ENCODE measurements at places on chromosomes 7 and 10.

DNA sequence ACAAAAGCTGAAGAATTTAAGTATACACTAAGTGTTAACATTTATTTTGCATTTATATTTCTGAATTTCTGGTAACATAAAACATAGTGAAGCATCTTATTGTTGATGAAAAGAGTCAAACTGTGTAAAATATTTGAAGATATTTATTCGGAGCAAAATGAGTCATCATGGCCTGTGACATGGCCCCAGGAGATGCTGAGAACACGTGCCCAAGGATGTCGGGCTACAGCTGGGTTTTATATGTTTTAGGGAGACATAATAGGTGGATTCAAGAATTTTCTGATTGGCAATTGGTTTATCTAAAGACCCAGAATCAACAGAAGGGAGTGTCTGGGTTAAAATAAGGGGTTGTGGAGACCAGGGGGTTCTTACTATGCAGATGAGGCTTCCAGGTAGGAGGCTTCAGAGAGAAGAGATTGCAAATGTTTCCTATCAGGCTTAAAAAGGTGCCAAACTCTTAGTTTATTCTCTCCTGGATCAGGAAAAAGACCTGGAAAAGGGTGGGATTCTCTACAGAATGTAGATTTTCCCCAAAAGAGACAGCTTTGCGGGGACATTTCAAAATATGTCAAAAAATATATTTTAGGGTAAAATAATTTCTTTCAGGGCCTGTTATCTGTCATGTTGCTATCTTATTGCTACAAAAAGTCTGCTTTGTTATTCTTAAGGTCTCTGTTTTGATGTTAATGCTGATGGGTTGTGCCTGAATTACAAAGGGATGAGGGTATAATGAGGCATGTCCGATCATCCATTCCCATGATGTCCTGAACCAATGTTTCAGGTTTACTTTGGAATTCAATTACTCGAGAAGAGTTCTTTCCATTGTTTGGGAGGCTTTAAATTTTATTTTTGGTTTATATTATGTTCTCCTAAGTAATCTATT is 74.5 kb downstream of the VWDE start:
- no peak for DNase-seq

GRCh38 chr7:155440018-155440410 is 17.9 kb upstream of the EN2 start:
- DNase-seq = no peak

GRCh38 chr10:120741396-120741795 is 109.8 kb upstream of the WDR11 start:
- no peak for DNase-seq

- DNase-seq = no peak
Measured at GRCh38 chr7:137287651-137288258, 55.8 kb downstream of the PTN start.

DNA sequence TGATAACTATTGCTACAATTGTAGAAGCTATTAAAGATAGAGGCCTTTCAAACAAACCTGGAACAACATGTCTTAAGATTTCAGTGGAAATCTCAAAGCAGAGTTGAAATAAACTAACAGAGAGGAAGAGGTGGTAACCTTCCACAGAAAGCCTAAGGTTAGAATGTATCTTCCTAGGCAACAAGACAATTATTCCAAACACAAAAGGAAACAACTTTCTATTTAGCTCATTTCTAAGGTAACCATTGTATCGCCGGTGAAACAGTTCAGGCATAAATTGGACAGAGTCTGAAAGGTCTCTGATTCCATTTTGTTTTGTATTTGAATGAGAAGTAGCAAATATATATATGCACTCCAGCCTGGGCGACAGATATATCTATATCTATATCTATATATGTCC is 30.7 kb upstream of the HYCC1 start:
- DNase-seq = no peak

GRCh38 chr10:43044961-43045621 is 31.8 kb upstream of the RET start:
- DNase-seq = no peak

GRCh38 chr7:27168265-27168947 is 3.1 kb upstream of the HOXA9 start:
- DNase-seq = peak; percentile 71

DNA sequence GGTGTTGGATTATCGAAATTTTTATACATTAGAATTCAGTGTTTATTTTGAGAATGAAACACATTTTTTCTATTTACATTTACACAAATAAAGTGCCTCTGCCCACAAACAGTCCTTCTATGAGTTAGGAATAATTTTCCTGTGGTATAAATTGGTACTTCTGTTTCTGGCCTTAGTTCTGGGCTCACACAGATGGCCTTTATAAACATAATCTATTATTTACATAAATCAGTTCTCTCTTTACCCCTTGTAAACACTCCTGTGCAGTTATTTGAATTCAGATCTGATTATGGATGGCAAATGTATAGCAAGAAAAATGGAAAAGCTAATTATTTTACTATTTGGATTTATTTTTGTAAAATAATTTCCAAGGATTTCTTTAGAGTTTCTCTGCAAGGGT is 143.2 kb downstream of the PRKG1 start:
- no peak for DNase-seq

GRCh38 chr10:106402458-106402857 is 762.0 kb downstream of the SORCS1 start:
- no peak for DNase-seq

- DNase-seq = peak; percentile 62
Measured at GRCh38 chr7:157474685-157475084, 137.9 kb downstream of the DNAJB6 start.

GRCh38 chr10:102117391-102118159 is 2.6 kb downstream of the LDB1 start:
- peak; percentile 85 for DNase-seq

GRCh38 chr10:69906425-69906824 is 104.7 kb downstream of the COL13A1 start:
- no peak for DNase-seq

DNA sequence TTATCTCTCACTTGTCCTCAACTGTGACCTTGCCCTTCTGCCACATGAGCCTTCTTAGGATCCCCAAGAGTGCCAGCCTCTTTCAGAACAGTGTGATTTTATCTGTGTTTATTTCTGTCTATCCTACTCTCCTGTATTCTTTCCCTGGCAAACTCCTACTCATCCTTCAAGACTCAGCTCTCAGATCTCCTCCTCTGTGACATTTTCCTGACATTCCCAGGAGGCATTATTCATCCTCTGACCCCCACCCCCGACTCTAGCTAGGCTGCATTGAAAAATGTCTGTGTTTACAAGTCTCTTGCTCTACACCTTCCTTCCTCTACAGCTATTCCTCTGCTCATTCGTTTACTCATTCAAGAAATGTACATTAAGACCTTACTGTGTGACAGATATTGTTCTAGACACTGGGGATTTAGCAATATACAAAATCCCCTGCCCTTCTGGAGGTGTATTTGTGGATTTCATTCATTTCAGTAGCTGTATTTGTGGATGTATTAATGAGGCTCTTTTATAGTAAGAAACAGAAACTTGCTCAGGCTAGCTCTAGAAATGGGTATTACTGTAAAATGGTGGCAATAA is 61.4 kb upstream of the COMTD1 start:
- DNase-seq = no peak

- DNase-seq = peak; percentile 61
Measured at GRCh38 chr10:45418849-45419675, 45.0 kb downstream of the ALOX5 start.

- DNase-seq = no peak
Measured at GRCh38 chr10:70551971-70552422, 50.5 kb downstream of the PRF1 start.

DNA sequence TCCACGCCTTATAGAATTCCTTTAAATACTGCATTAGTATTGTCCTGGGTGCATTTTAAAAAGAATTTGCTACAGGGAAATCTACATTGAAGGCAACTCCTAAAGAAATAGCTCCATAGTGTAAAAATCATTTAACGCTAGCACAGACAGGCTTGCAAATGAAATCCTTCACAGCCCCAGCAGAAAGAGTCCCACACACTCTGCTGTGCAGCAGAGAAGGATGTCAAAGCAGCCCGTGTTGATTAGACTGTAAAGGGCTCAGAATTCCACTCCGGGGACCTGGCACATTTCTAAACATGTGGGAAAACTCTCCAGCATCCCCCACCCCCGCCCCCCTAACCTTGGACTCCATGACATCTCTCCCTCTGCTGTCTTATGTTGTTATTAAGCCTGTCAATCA is 176.8 kb downstream of the CALN1 start:
- DNase-seq = no peak

DNA sequence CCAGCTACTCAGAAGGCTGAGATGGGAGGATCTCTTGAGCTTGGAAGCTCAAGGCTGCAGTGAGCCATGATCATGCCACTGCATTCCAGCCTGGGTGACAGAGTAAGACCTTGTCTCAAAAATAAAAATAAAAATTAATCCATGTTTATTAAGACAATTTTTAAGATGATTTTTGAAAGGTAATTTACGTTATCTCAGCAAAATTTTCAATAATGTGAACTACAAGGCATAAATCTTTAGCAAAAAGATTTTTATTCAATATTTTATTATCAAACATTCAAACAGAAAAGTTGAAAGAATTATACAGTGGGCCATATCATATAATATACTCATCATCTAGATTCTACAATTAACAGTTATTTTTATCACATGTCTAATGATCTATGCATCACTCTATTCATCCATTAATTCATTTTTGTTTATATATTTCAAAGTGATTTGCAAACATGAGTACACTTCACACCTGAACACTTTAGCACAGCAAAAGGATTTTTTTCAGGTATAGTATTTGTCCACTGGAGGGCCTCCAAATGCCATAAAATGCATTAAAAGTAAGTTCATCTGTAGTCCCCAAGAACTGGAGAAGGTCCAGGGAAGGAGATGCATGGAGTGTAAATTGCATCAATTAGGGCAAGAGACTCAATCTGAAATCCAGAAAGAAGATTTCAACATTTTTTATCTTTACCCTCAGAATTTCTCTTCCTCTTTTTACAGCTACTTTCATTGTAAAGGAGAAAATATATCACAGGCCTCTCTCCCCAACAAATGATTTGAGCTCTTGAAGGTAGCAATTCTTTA is 38.6 kb upstream of the RSBN1L start:
- no peak for DNase-seq
